ENCODE measurements at places on chromosomes 11 and 22.
A peak's percentile ranks its signal among the peaks of the same experiment; 100 is the strongest.

DNA sequence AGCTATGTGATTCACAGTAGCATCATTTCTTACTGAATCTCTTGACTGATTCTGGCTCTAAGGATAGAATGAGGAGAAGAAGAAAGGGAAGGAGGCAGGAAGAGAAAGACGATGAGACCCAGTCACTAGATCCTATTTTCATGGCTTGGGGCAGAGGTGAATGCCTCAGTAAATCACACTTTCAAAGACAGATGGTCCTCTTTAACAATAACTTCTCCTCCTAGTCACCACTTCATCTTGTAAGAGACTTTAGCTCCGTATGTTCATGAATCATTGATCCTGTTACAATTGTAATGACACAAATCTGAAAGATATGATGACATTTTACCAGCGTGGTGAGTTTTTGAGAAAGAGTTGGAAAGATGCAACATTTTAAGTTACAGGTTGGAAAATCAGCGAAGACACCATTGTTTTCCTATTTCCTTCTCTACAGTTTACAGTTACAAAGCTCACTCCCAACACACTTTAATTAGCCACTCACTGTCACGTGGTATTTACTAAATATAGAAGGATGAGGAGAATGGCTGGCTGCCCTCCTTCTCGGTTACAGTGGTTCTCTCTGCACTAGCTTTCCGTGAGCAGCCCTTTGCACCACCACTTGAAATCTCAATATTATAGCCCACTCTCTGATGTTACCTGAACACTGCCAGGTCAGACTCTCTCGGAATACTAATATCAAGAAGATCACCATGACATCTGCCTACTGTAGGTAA is 205.8 kb downstream of the CADM1 start:
- DNase-seq = no peak

DNA sequence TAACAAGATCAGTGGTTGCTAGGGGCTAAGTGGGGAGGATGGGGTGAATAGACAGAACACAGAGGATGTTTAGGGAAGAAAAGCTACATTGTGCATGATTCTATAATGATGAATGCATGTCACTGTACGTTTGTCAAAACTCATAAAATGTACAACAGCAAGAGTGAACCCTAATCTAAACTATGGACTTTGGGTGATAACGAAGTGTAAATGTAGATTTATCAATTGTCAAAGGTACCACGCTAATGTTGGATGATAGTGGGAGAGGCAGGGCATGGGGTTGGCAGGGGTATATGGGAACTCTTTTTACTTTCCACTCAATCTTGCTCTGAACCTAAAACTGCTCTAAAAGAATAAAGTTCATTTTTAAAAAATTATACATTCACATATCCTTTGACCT is 21.3 kb upstream of the SLC5A1 start:
- DNase-seq = no peak

- DNase-seq = no peak
Measured at GRCh38 chr11:86069408-86070101, 671 bp upstream of the PICALM start.

GRCh38 chr11:66432597-66432996 is 6.1 kb downstream of the MRPL11 start:
- DNase-seq = no peak

DNA sequence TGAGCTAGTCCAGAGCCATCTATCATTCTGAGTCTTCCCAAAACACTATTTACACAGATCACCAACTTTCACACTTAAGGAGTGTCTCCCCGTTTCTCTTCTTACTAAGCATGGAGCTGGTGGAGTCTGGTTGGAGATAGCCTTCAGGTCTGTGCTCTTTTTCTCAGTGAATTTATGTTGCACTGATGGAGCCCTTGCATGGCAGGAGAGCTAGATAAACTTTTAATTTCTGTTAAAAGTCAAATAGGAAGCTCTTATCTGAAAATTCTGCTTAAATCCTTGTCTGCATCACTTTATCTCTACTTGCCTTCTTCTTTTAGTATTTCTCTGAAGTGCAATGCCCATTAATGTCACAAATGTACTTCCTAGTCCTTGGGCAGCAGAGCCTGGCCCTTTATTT is 63.4 kb downstream of the ST3GAL4 start:
- DNase-seq = no peak

- peak; percentile 46 for DNase-seq
Measured at GRCh38 chr11:83157594-83158356, 844 bp downstream of the PCF11 start.

- DNase-seq = no peak
Measured at GRCh38 chr11:79440571-79441460, at the start of gene TENM4. Gene TENM4 (minus strand): TSS chr11:79441030. CDS start chr11:79069944, 371,086 bp downstream.

GRCh38 chr11:114163830-114164401 is 104.4 kb downstream of the ZBTB16 start:
- no peak for DNase-seq

GRCh38 chr11:73205661-73206343 is 12.3 kb upstream of the P2RY2 start:
- DNase-seq = no peak

DNA sequence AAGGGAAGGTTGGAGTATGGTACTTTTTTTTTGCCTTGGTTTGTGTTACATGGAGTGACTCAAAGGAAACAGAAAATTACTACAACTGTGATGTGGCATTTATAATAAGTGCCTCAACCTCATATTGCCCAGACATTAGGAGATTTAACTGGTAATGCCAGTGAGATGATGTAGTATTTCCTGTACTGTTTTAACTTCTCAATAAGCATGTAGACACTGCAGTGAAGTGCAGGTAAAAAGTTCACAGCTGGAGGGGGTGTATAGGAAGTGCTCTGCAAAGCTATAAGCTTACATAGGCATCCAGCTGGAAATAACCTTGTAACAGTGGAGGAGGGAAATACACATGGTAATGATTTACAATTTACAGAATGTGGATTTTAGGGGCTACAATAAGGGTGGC is 138.2 kb upstream of the MTMR2 start:
- DNase-seq = no peak

- DNase-seq = no peak
Measured at GRCh38 chr11:69446108-69446507, 35.4 kb upstream of the LINC01488 start.

DNA sequence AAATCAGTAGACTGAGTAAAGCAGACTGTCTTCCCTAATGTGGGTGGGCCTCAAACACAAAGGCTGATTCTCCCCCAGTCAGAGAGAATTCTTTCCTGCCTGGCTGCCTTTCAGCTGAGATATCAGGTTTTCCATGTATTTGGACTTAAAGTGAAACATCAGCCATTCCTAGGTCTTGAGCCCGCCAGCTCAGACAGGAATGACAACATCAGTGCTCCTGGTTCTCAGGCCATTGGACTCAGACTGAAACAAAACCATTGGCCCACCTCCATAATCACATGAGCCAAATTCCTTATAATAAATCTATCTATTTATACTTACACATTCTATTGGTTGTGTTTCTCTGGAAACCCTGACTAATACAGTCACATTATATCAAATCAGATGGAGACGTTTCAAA is 56.7 kb upstream of the CLPB start:
- DNase-seq = no peak

GRCh38 chr11:64499261-64500004 is 91.6 kb upstream of the SLC22A12 start:
- peak; percentile 84 for DNase-seq

DNA sequence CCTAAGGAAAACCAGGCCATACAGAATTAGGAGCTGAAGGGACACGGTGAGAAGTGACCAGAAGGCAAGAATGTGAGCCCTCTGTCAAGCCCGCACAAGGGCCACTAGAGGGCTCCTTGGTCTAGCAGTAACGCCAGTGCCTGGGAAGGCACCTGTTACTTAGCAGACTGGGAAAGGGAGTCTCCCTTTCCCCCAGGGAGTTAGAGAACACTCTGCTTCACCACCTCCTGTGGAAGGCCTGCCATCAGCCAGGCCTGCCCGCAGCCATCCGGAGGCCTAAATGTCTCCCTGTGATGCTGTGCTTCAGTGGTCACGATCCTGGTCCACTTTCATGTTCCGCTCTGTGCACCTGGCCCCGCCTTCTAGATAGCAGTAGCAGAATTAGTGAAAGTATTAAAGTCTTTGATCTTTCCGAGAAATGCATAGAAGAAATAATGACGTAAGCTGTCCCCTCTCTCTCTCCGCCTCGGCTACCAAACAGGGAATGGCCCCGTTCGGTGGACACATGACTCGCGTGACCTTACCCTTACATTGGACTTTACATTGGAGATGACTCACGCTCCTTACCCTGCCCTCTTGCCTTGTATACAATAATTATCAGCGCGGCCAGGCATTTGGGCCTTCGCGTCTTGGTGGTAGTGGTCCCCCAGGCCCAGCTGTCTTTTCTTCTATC is 10.7 kb upstream of the GSTP1 start:
- no peak for DNase-seq

GRCh38 chr11:35968386-35969088 is 24.7 kb downstream of the LDLRAD3 start:
- no peak for DNase-seq

- DNase-seq = no peak
Measured at GRCh38 chr11:72511393-72512047, 77.2 kb upstream of the CLPB start.

DNA sequence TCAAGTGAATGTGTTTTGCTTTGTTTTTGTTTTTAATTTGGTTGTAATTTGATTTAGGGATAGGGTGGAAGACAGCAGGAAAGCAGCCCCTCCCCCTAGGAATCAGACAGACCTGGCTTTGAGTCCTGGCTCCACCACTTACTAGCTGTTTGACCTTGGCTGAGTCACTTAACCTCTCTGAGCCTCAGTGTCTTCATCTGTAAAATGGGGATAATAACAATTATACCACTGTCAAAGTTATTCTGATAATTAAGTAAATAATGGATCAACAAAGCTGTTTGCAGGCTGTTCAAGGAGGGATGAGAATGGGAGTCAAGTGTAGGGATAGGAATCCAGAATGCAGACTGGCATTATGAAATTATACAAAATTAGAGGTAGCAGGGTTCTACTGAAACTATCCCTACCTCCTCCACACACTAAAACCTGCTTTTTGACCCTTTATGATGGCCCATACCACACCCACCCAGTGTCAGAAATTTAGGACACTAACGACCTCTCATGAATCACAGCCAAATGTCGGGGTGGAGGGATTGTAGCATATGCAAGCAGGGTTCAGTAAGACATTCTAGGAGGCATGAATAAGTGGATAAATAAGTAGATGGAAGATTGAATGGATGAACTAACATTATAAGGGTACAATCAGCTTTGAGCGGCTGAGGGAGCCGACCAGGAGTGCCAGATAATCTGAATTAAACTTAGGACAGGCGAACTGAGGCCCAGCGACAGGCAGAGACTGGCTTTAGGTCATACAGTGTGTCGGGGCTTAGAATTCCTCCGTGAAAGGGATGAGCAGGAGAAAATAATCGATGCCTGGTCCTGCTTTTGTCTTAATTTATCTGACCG is 974 bp downstream of the ANAPC15 start:
- no peak for DNase-seq

GRCh38 chr11:79694368-79694767 is 253.5 kb upstream of the TENM4 start:
- DNase-seq = no peak

- DNase-seq = peak; percentile 79
Measured at GRCh38 chr11:6667733-6668374, 12.2 kb upstream of the DCHS1 start.

DNA sequence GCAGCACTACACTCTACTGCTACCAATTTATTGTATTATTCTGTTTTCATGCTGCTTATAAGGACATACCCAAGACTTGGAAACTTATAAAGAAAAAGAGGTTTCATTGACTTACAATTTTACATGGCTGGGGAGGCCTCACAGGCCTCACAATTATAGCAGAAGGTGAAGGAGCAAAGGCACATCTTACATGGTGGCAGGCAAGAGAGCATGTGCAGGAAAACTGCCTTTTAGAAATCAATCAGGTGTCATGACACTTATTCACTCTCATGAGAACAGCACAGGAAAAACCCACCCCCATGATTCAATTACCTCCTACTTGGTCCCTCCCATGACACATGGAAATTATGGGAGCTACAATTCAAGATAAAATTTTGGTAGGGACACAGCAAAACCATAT is 49.6 kb upstream of the GLYAT start:
- DNase-seq = no peak

- DNase-seq = no peak
Measured at GRCh38 chr22:41284465-41284864, 1.5 kb downstream of the RANGAP1 start.

DNA sequence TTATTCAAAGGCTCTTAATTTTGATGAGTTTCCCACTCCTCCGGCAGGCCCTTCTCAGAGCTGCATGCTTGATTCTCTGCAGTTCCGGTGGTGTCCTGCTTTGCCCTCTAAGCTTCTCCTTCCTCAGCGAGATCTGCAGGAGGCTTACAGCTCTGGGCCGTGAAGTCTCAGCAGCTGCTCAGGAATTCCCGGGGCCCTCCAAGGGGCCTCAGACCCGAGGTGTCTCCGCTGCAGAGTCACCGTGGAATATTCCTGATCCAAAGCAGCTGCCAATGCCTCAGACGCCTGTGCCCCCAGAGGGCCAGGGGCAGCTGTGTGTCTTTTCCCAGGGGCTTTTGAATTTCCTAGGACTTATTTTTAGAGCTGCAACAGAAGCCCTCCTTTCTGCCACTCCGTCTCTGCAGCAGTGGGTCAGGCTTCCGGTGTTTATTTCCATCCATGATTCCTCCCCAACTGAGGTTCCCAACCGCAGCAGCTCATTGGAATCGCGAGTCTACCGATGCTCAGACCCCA is 37.2 kb downstream of the RPS6KA4 start:
- no peak for DNase-seq

- DNase-seq = no peak
Measured at GRCh38 chr22:18096823-18097222, 13.8 kb upstream of the TUBA8 start.

DNA sequence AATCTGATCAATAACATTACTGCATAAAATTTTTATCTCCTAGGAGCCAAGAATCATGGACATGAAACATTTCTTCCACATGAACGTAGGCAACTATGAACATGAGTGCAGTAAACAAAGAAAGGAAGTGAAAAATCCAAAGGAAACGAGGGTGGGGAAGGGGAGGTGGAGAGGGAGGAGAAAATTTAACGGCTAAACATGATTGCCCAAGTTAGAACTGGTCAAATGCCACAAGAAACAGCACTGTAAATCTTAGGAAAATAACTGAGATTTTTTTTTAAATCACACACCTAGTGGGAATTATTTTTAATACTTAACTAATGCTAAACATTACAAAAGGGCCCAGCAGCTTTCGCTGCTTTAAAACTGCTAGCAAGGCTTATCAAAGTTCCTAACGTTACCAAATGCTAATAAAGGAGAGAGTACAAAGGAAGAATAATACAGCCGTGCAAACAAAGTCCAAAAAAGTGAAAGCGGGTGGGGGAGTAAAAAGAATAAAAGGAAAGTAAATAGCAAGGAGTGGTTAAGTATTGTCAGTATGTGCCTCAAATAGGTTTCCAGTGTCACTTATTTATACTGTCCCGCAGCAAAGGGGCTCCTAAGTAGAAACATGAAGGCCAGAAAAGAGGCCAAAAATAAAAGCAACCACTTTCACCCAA is 13.7 kb downstream of the NARS2 start:
- DNase-seq = no peak
